ENCODE measurements at places on chromosomes 11 and 22.
A peak's percentile ranks its signal among the peaks of the same experiment; 100 is the strongest.

DNA sequence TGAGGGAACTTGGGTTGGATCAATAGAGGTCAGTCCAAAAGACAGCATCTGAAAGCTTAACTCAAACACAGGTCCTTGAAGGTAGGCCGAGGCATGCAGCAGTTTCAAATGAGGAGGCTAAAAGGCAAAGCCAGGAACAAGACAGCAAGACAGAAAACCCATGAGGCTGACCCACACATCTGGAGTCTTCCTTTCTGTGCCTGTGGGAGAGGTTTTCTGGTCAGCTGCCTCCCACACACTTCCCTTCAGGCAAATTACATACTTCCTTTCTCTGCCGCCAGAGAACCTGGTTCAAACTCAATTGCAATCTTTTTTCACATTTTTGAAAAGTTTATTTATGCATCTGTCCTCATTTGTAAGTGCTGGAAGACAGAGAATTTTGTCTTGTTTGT lies 29.8 kb upstream of the CRTAM start:
- DNase-seq: no peak

GRCh38 chr22:42387631-42388030 lies 44.6 kb downstream of the NFAM1 start:
- no peak for DNase-seq

DNA sequence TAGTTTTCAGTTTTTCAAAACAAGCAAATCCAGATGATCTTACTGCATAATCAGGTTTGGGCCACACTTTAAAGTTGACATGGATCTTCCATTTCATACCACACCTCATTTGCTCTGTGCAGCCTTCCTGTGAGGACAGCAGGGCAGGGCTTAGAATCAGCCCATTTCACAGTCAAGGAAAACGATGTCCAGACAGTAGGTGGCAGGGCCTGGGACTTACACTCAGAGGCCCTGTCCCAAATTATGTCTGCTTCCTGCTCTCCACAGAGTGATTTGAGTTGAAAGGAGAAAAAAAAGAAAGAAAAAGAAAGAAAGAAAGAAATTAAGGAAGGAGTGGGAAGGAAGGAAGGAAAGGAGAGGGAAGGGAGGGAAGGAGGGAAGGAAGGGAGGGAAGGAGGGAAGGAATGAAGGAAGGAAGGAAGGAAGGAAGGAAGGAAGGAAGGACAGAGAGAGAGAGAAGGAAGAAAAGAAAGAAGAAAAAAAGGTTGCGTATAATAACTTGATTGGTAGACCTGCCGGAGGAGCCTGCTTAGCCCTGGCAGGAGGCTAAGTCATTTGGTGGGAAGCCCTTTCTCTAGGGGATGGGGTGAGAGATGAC lies 23.6 kb downstream of the TSKU start:
- DNase-seq: no peak

DNA sequence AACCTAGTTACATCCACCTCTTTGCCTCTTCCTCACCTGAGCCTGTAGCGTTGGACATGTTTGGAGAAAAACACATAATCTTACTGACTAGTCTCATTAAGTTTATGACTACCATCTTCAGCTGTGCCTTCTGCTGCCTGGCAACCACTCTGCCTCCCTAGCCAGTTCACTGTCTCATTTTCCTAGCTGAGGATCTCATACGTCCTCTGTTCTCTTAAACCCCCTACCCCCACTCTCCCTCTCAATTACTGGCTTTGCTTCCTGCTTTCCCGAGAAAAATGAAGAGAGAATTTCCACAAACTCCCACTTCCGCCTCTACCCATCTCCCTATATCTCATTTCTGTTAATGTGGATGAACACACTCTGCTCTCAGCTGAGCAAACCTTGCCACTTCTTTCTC lies 239.3 kb upstream of the POU2AF2 start:
- DNase-seq: no peak

- DNase-seq: no peak
Measured at GRCh38 chr11:59335001-59335400, 23.7 kb upstream of the OR5AN1 start.

GRCh38 chr11:17648528-17648927 lies 70.8 kb upstream of the MYOD1 start:
- DNase-seq: no peak

- no peak for DNase-seq
Measured at GRCh38 chr11:84261707-84262106, 975.5 kb upstream of the CCDC90B start.

- no peak for DNase-seq
Measured at GRCh38 chr11:76315182-76315853, 65.6 kb downstream of the THAP12 start.

GRCh38 chr11:80355251-80355650 lies 914.4 kb upstream of the TENM4 start:
- no peak for DNase-seq

- no peak for DNase-seq
Measured at GRCh38 chr11:89922195-89922660, at the start of gene TRIM49D1. TSS of gene TRIM49D1 (minus strand) at chr11:89922245. CDS start at chr11:89917710, 4,535 bp downstream.

- DNase-seq: no peak
Measured at GRCh38 chr11:20489948-20490347, 102.4 kb downstream of the PRMT3 start.

GRCh38 chr11:86047275-86047991 lies 21.5 kb downstream of the PICALM start:
- peak; percentile 58 for DNase-seq

- DNase-seq: peak; percentile 16
Measured at GRCh38 chr11:69249311-69250185, 44.4 kb upstream of the MYEOV start.

DNA sequence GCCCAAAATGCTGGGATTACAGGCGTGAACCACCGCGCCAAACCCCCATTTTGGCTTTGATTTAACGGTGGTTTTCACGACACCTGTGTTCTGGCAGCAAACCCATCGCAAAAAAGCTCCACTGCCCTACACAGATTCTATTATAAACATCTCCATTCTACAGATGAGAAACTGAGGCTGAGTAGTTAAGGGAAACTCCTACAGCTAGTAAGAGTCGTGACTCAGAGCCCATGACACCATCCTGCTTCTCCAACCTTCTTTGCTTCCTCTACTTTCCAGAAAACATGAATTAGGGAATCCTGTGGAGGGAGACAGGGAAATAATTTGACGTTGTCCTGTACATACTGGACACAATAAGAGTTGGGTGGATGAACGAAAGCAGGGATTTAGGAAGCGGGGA lies 429 bp upstream of the SNX15 start:
- DNase-seq: no peak

- DNase-seq: no peak
Measured at GRCh38 chr11:68275721-68276507, 4.1 kb upstream of the C11orf24 start.

DNA sequence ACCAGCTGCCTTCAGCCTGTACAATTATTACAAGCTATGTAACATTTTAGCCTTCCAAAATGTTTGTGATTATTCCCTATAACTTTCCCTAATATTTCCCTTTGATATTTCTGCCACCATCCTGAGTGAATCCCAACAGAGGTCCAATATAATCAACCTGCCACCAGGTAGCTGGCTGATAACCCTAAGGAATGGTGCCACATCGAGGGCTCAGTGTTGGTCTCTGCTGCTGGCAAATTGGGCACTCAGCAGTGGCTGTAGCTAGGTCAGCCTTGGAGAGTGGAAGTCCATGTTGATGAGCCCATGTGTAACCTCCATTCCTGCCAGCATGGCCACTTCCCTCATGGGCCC lies 121.2 kb downstream of the ZNF280B start:
- DNase-seq: no peak

DNA sequence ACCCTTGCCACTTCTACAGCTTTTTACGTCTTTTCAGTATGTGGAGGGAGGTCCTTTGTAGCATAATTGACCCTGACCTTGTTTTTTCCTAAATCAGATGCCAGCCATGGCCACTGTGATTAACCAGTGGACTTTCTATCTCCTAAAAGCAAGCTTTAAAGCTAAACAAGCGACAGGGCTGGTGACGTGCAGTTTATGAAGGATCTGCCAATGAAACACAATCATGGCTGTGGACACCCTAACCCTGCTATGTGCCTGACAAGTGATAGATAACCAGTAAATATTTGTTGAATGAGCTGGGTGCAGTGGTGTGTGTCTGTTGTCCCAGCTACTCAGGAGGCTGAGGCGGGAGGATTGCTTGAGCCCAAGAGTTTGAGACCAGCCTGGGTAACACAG lies 64.2 kb downstream of the LIF start:
- DNase-seq: no peak

DNA sequence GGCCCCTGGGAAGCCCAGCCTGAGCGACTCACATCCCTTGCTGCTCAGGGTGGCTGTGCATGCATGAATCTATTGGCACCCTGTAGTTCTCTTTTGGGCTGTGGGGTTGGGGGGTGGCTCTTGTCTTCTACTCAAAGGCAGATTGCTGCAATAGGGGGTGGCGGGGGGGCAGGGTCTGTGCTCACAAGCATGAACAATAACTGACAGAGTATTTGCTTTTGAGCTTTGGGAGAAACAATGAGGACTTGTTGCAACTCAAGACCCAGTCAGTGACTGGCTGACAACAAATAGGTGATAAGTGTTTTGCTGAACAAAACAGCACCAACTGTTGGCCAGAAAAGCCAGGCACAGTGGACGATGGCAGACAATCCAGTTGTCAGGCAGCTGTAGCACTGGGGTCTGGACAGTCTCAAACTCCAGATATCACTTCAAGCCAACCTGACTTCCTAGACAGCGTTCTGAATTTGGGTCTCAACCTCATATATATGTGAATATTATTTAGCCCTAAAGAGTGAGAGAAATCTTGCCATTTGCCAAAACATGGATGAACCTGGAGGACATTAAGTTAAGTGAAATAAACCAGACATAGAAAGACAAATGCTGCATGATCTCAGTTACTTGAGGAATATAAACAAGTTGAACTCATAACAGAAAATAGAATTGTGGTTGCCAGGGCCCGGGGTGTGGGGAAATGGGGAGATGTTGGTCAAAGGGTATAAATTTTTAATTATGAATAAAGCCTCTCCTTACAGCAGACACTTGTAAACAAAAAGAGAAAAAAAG lies 61.7 kb downstream of the ME3 start:
- DNase-seq: no peak

DNA sequence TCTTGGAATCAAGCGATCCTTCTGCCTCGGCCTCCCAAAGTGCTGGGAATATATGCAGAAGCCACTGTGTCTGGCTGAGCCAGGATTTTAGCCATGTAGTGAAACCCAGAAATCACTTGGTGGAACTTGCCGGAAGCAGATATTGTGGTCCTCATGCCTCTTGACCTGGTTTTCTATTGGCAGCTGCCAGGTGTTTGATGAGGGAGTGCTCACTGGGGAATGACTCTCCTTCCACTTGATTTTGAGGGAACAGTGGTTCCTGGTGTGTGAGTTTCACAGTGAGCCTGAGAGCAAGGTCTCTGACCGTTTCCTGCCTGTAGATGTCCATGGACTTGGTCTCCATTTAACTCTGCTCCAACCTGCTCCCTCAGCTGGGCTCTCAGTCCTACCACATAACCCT lies 34.7 kb upstream of the ELF5 start:
- no peak for DNase-seq

DNA sequence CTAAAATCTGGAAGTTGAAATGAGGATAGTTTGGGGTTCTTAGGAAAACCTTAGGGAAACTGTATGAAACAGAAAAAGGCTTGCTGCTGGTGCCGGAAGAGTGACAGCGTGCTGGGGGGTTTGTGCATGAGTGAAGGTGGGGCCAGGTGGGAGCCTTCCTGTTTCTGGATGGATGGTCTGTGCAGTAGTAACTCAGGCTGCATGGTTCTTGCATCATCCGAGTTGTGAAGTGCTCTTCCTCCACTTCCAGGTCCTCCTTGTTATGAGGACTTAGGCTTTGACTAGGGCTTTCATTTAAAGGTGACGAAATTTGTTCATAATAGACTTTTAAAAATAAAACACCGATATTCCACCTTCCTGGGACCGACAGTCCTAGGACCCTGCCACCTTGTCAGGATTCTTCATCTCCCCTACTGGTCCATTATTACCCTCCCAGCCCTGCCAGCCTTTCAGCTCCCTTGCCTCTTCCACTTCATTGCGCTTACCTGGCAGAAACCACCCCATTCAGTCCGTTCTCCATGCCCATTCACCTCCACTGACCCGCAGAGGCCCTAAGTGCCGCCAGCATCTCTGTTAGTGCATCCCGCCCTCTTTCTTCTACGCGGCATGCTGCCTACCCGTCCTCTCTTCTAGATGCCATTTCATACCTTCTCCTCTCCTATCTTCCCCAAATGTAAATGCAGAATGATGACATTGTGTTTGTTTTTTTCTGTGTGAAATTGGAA lies 47.3 kb downstream of the PPFIA1 start:
- no peak for DNase-seq

DNA sequence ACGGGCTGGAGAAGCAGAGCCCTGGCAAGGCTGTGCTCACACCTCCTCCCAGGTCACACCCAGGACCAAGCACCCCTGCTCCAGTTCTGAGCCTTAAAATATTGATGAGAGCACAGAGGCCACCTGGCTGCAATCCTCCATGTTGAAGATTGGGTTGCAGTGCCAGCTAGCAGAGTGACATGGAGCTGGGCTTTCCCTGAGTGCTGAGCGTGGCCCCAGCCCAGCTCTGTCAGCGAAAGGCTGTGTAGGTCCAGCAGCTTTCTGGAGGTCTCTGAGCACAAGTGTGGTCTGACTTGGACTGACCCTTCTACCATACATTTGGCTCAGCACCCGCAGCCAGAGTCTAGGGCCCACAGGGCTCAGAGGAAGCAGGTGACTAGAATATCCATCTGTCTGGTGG lies 4.0 kb upstream of the CHKA start:
- DNase-seq: no peak

DNA sequence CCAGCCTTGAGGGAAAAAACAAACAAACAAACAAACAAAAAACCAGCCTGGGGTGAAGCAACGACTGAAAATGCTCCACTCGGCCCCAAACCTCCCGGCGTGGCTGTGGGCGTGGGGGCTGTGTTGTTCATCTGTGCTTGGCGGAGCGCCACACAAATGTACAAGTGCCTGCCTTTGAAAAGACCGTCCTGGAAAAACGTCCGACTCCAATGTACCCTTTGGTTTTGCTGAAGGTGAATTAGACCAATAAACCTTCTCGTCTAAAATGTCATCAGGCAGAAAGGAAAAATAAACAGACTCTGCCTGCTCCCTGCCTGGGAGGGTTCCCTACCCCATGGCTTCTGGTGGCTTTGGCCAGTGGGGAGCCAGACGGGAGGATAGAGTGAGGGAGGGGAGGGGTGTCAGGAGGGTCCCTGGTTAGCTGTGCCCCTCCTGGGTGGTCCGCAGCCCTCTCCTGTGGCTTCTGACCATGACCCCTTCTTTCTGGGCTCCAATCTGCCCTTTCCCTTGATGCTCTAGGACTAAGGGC lies 93.9 kb downstream of the TRMU start:
- no peak for DNase-seq

DNA sequence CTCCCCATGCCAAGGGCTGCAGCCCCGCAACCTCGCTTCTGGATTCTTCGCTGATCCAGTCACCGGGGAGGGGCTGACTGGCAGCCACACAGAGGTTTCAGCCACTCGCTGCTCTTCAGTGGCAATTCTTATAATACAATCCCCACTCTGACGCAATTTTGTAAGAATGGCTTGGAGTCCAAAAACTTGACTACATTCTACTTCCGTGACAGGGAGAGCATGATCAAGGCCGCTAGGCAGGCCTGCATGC lies 14.9 kb downstream of the PPM1F start:
- DNase-seq: no peak

GRCh38 chr11:72726266-72727220 lies 25.7 kb downstream of the ARAP1 start:
- no peak for DNase-seq

- DNase-seq: no peak
Measured at GRCh38 chr11:6365659-6366058, 24.6 kb upstream of the SMPD1 start.

- DNase-seq: no peak
Measured at GRCh38 chr11:67538306-67538705, 15.1 kb upstream of the CABP2 start.

Data from activated T-cell treated with anti-CD3 and anti-CD28 coated beads, Interleukin-2, amount 50 U/mL, for 24 hours (primary cell).